ENCODE measurements at places on chromosomes 11 and 22.

DNA sequence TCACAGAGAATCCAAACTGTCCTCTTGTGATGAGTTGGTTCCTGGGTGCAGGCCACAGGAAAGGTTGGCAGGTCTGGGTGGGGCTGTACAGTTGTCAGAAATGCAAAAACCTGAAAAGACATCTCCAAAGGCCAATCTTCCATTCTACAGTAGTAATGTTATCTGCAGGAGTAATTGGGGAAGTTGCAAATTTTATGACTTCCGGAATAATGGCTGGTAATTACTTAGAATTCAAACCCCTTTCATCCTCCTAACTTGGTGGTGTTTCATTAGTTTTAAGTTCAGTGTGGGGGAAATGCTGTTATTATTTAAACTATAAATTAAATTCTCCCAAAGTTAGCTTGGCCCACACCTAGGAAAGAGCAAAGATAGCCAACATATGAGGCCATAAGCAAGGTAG is 64.7 kb upstream of the FAT3 start:
- no peak for DNase-seq

- peak; percentile 26 for DNase-seq
These were observed 1.7 kb downstream of the SMTN start for GRCh38 chr22:31082606-31083376.

GRCh38 chr22:49614966-49615965 is 212.4 kb downstream of the BRD1 start:
- no peak for DNase-seq

- no peak for DNase-seq
These were observed 6.1 kb downstream of the THY1 start for GRCh38 chr11:119416606-119417580.

DNA sequence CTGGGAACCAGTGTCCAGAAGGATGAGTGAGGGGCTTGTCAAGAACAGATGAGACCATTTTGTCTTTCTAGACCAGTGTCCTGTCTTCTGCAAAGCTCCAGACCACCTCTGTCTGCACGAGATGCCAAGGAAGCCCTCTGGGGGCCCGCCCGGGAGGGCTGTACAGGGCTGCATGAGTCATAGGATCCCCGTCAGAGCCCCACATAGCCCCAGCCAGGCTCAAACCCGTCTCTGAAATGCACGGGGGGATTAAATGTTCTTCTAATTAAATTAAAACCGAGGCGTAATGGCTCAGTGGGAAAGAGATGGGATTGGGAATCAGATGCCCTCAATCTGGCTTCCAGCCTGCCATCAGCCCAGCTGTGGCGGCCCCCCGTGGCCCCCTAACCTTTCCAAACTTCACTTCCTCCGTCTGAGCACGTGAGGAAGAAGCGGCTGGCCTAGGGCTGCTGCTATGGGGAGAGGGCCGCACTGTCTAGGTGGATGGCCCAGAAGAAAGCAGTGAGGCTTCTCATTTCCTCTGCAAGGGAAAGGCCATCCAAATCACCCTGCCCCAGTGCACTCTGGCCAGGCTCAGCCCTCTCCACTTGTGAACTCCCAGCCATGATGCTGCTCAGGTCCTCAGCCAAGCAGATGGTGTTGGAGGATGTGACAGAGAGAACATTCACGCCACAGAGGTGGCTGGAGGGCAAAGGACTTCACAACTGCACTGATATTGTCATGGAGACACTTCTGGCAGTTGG is 32.8 kb downstream of the KCNQ1OT1 start:
- DNase-seq = no peak

GRCh38 chr11:104094576-104094975 is 58.1 kb downstream of the DDI1 start:
- DNase-seq = no peak

DNA sequence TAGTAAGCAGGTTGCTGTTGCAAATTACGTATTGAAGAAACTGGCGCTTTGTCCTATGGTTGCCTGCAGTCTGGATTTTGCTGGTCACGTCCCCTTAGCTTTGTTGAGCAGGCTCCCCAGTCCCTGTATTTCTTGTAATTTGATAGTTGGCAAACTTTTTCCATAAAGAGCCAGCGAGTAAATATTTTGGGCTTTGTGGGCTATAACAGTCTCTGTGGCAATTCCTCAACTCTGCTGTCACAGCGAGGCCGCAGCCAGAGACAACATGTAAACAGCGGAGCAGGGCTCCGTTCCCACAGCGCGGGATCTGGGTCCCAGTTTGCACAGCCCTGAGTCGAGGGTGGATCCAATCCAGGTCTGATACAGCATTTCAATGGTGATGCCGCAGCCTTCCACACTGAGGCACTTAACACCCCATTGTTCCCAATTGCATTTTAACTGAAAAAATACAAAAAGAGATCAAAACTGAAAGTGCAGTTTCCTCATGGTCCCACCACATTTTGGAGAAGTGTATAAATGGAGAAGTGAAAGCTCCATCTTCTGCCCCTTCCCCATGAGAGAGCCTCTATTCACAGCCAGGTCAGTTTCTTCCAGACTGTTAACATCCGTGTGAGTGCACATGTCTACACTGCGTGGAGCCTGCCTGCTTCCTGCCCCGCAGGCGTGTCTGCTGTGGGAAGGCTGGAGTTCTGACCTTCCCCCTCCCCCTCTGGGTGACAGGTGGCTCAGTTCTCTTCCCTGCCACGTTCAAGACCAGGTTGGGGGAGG is 89.1 kb downstream of the RPS6KA4 start:
- DNase-seq = peak; percentile 60

DNA sequence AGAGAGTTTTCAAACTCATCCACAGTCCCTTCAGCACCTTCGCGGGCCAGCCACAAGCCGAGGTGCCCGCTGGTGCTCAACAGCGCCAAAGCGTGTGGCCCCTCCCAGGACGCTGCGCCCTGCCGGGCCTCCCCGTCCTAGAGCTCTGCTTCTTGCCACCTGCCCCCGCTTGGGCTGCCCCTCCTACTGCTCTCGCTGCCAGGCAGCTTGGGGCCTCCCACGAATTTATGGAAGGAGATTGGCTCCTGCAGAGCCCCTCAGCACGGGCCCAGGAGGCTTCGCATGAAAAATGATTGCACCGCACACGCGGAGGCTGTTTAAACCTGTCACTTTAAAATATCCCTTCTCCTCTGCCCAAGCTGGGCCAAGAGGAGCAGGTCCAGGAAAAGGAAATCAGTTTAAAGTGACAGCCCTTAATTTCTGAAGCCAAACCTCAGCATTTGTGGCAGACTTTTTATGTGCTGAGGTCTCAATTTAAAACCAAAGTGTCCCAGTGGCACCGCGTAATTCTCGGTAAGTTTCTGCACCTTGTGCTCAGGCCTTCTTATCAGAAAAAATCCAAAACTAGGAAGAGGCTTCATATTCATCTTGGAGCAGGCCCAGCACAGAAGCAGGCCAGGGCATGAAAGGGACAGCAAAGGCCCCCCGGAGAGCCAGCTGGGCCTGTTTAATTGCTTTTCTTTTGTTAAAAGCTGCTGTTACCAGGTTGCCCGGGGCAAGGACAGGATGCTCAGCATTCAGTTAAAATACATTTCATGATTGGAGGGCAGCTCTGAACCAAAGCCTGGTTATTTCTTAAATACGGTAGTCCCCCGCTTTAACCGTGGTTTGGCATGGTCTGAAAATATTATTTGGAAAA is 303.6 kb downstream of the OPCML start:
- no peak for DNase-seq

DNA sequence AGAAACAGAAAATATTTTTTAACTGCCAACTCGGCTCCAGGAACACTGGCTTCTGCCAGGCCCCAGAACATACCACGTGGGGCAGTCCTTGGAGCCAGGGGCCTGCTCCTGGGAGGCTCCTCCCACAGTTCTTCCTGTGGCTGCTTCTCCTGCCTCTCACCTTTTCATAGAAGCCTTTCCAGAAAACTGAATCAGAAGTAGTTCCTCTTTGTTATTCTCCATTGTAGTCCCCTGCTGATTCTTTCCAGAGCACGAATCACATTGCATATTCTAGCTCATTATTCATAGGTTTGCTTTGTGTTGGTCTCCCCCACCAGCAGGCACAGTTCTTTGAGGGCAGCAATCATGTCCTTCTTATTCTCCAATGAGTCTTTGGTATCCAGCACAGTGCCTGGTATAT is 106.0 kb downstream of the EFCAB6 start:
- DNase-seq = no peak

DNA sequence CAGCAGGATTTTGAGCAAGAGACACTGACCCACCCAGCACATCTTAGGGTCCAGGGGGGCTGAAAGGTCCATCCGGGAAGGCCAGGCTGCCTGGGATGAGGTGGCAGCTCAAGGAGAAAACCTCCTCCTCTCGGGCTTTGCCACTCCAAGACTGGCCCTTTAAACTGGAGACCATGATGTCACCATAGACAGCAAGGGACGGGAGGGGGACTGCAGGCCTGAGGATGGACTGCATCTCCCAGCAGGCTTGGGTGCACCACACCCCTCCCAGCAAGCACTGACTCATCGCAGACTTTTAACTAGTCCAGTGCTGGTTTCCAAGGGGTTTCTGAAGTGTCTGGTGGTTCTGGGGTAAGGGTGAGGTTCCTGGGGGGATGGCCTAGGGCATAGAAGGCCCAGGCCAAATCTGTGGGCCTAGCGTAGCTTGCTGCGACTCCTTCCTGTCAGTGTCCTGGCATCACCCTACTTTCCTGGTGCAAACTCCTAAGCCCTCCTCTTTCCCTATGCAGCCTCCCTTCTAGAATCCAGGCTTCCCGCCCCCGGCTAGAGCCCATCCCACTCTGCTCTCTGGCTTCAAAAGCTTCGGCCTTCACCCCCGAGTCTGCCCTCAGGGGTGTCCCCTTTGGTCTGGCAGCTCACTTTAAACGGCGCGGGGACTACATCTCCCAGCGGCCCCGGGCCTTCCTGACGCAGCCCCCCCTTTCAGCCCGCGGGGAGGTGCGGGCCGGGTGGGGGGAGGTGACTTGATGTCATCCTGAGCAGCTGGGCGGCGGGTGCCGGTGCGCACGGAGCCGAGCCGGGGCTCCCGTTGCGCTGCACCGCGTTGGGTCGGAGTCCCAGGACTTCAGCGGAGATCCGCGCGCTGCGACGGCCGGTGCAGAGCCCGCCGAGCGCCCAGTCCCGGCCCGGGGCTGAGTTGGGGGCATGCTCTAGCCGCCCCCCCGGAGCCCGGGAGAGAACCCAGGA is at the start of gene PPP2R5B:
TSS of gene PPP2R5B (plus strand) at position 746 of the 966 bp plus-strand sequence. CDS start 1,046 bp downstream, outside the sequence.
- DNase-seq = peak; percentile 76

- DNase-seq = no peak
These were observed 39.2 kb upstream of the CHST1 start for GRCh38 chr11:45704635-45705034.

GRCh38 chr11:122103726-122104125 is 12.3 kb downstream of the BLID start:
- no peak for DNase-seq

DNA sequence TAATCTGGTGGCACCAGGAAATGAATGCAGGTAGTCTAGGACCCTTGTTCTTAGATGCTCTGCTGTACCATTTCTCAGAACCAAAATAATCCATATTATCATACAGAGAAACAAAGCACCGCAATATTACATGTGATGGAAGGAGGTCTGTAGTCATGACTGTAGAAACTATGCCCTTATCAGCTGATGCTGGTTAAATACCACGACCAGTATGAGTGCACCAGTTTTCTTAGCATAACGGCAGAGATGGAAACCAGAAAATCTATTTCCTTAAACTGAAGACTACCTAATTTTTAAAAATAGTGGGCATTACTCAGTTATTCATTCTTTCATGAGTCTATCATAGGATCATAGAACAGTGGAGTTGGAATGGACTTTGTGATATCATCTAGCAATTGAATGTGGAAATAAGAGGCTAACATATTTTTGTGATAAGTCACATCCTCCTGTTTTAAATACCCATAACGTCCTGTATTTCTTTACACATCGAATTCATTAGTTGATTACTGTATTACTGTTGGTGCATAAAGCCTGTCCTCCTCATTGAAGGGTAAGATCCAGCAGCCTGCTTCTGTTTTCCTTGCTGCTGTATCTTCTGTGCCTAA is 15.1 kb downstream of the JHY start:
- no peak for DNase-seq

- no peak for DNase-seq
These were observed 13.0 kb downstream of the SCN4B start for GRCh38 chr11:118139578-118139977.

DNA sequence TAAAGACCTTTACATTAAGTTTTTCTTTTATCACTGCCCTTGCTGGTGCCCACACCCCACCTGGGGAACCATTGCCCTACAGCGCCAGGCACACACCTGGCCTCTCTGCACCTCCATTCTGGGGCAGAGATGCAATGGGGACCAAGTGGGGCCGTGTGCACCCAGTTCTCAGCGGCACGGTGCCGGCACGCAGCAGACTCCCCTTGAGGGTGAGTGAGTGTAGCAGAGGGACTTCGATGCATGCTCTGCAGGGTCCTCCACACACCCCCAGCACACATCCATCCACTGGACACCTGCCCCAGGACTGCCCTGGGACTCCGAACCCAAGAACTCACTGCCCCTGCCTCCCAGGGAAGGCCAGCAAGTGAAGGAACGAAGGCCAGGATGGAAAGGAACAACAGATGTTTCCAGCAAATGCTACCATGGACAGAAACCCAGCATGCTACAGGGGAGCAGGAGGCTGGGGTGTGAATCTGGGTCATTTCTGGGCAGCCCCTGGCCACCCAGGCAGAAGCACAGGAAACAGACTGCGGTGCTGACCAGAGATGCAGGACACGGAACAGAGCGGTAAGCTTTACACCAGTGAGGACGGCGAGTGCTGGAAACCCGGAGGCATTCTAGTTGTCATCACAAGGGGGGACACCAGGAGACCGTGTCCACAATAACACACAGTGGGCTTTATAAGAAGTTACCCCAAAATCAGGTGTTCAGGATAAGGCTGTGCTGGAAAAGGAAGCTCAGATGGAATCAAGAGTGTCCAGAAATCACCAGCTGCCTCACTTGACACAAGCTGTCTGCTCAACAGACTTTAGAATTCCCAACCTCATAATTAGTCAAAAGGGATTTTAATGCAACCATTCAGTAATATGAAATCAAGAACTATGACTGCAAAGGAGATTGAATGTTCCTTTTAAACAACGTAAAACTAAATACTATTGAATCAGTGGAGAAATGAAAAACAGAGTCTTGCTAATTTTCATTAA is 32.7 kb upstream of the MOB2 start:
- DNase-seq = no peak

DNA sequence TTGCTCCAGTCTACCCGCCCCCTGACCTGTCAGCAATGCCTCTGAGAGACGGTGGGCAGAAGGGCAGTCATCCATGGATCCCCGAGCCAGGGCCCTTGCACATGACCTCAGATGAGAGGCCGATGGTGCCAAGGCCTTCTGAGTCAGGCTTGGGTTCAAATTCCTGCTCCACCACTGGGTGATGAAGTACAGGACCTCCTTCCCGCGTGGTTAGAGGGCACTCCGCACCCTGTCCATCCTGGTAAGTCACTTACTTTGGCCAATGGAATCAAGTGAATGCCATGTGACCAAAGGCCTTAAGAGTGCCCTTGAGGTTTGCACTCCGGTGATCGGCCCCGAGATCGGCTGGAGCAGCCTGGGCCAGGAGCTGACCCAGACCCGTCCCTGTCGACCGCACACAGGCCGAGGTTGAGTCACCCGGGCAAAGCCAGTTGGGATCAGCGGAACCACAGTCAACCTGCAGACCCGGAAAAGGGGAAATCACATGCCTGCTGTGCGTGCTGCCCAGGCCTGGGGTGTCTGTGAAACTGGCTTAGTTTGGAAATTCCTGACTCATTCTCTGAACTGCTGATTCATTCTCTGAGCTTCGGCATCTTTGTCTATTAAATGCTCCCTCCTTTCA is 48.9 kb downstream of the RTL6 start:
- peak; percentile 67 for DNase-seq

- DNase-seq = no peak
These were observed 12.6 kb downstream of the PRDM11 start for GRCh38 chr11:45158891-45159605.

Data from GDM1 (cell line).